NCI-H1092 (cell line): ENCODE measurements at places on chromosomes 6 and 20.

GRCh38 chr20:56001106-56001785 is 4.1 kb downstream of the CBLN4 start:
- no peak for DNase-seq

DNA sequence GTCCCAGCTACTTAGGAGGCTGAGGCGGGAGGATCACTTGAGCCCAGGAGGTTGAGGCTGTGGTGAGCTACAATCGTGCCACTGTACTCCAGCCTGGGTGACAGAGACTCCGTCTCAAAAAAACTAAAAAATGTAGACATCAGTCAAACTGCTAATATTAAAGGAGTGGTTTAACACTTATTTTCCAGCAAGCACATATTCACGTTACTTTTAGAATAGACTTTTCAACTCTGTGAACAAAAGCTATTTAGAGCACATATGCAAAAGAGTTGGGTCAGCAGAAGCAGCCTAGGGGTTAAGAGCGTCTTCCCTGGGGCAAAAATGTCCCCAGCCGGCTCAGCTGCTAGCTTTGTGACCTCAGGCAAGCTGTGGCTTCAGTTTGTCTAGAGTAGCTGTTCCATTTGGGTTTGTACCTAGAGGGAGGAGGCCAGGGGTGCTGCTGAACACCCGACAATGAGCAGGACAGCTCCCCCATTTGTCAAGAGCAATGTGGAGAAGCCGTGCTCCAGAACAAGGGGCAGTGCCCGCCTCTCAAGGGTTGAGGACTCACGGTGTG is 62.5 kb upstream of the PTGIS start:
- DNase-seq = no peak

DNA sequence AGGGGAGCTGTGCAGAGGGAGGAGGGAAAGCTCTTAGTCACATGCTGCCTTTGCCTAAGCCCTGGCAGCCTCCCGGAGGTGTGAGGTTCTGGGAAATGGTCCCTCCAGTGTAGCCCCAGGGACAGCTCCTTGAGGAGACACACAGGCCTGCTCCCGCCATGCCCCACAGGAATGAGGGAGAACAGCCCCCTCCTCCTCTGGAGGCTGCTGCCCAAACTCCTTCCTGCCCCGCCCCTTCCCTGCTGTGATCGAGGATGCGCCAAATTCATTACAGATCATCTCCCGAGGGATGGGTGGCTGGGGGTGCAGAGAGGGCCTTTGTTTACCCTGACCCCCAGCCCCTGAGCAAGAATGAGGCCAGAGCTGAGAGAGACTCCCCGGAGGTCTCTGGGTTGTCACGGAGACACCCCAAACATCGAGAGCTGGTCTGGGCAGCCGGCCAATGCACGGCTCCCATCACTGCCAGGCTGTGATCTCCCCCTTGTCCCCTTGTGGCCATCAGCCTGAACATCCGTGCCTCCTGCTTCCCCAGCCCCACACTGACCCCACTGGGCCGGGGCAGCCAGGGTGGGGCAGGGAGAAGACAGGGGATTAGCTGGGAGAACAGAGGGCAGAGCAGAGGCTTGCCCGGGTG is 8.4 kb downstream of the CYP21A2 start:
- peak; percentile 16 for DNase-seq

DNA sequence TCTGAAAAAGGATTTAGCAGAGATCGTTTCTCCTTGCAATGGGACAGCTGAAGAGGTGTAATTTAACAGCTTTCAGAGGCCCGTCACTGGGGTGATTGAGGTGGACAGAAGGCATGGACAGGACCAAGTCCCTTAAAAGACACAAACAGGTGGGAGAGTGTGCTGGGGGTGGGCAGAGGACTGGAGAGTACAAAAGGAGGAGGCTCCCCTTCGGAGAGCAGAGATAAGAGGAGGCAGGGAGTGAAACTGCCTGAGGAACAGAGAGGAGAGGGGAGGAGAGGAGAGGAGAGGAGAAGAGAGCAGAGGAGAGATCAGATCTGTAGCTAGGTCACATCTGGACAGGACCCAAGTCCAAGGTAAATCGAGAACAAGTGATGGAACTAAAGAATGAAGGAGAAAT is 48.6 kb upstream of the PKHD1 start:
- no peak for DNase-seq

GRCh38 chr20:22566876-22567658 is 17.3 kb downstream of the FOXA2 start:
- no peak for DNase-seq

GRCh38 chr20:52446421-52447224 is 255.0 kb upstream of the ZFP64 start:
- DNase-seq = no peak

GRCh38 chr6:63424636-63425035 is 104.9 kb upstream of the LGSN start:
- no peak for DNase-seq

- peak; percentile 9 for DNase-seq
These were observed 152.4 kb upstream of the COL21A1 start for GRCh38 chr6:56399672-56400263.
